ENCODE measurements at places on chromosomes 7 and 10. TPM values are rescaled to one million over a fixed set of nuclear protein-coding genes. Genes with fewer than 3 reads are reported as not detected.

- no peak for DNase-seq
Measured at GRCh38 chr7:50661345-50662040, 96.3 kb upstream of the DDC start.

- no peak for DNase-seq
Measured at GRCh38 chr10:73368238-73368637, 9.6 kb upstream of the CFAP70 start.

DNA sequence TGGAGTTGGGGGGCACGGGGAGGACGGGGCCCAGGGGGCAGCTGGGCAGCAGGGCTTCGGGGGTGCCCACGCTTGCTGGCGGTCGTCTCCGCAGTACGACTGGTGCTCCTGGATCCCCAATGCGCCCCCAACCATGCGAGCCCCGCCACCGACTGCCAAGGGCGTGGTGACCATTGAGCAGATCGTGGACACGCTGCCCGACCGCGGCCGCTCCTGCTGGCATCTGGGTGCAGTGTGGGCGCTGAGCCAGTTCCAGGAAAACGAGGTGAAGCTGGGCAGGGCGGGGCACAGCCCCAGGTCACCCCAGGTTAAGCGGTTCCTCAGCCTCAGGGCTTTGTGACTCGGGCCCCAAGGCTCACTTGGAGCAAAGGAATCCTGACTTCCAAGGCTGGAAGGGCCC, 70.0 kb downstream of the ALOX5 start:
- DNase-seq = no peak

- DNase-seq = no peak
Measured at GRCh38 chr7:30977222-30977621, 13.5 kb downstream of the GHRHR start.

GRCh38 chr10:101080933-101081931, 19.4 kb downstream of the KAZALD1 start:
- no peak for DNase-seq

GRCh38 chr10:30284865-30285594, 64.0 kb downstream of the MTPAP start:
- DNase-seq = no peak

DNA sequence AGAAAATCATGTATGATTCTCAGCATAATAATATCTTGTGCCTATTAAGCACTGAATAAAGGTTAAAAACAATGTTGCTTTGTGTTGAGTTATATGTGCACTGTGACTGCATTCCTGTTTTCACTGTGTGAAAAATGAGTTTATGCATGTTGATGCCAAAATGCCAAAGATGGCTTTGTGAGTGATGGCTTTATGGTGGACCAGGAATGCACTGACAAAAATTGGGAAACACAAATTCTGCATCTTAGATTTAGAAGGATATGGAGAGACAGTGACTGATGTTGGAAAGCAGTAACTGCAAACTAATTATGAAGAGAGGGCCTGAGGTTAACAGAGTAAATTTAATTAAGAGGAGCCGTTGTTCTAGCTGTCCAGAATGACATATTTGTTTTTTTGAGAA, 440.4 kb downstream of the KIF20B start:
- no peak for DNase-seq

BET1 gene
- total RNA-seq = 26.4 TPM

DNA sequence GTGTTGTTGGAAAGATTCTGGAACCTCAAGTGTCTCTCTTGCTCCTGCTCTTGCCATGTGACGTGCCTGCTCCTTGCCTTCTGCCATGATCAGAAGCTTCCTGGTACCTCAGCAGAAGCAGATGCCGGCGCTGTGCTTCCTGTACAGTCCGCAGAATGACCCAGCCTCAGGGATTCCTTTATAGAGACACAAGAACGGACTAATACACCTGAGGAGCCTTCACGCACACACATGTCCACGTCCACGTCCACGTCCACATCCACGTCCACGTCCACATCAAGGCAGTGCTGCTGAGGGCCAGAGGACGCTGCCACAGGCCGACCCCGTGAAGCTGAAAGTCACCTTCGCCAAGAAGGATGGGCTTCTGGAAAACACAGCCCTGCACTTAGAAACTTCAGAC, 190.1 kb downstream of the MAD1L1 start:
- peak; percentile 32 for DNase-seq

GRCh38 chr7:33044986-33045385, 17.6 kb downstream of the NT5C3A start:
- DNase-seq = no peak

GRCh38 chr7:142939226-142939910, at the start of gene LLCFC1:
Gene LLCFC1, plus strand, starts transcription at chr7:142939484. Its CDS starts 138 bp downstream, at chr7:142939622.
- no peak for DNase-seq

All from sciatic nerve (tissue), 2 donors.